Astrocyte of the cerebellum (primary cell): ENCODE measurements at places on chromosomes 2 and 18.

DNA sequence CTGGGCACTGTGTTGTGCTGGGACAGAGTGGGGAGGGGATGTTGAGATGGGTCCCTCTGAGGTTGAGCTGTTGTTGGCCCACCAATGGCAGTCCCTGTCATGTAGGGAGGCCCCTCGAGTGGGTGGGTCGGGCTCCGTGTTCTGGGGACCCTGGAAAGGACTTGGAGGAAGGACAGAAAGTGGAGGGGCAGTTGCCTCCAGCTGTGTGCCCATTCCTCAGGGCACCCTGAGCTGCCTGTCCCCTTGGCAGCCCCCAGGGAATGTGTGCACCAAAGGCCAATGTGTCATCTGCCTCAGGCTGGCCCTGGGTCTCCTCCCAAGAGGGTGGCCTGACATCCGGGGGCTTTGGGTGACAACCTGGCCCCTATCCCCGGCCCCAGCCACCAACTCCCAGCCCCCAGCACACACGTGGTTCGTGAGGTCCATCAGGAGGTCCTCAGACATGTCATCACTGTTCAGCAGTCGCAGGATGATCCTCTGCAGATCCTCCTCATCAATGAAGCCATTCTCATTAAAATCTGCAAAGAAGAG lies 57.7 kb downstream of the CIB4 start:
- DNase-seq, result no peak

- DNase-seq, result no peak
Observed at GRCh38 chr2:161139098-161139987, 20.9 kb upstream of the TANK start.

- peak; percentile 45 for DNase-seq
Observed at GRCh38 chr2:174176898-174177297, 71.4 kb downstream of the OLA1 start.

DNA sequence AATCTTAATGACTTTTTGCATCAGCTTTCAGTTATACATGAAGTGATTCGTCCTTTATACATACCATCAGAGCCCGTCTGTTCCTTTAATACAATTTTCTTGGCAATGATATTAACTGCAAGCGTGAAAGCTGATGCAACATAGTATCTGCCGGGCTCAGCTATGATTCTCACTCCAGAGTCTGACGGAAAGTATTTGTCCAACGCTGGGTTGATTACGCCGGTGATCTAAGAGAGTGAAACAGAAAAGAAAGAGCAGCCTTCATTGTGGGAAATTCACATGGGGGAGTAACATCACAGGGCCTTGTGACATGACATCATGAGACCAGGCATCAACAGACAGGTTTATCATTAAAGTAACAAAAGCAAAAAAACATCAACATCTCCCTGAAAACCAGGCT lies 6.2 kb downstream of the ODC1 start:
- DNase-seq, result no peak

DNA sequence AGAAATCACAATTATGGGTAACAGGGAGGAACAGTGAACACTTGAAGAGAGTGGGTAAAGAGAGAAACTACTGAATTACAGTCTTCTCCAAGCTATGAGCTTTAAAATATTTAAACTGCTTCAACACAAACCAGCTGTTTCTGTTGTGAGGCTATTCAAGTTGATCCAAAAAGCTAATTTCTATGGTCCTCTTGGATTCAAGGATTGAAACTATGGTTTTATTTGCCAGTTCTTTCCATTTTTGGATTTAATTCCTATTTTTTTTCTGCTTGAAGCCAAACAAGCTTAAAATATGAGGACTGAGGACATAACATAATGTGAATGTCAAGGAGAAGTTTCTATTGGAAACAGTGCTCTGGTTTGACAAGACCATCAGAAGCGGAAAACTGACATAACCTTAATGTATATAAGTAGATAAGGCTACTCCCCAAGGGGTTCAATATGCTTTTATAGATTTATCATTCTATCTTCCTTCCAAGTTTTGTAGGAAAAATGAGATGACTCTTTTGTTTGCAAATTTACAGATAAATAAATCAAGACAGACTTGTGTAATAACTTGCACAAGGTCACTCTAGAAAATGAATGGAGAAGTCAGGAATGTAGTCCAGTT lies 60.7 kb upstream of the AQP4 start:
- no peak for DNase-seq

- DNase-seq, result no peak
Observed at GRCh38 chr2:235512699-235513053, 18.8 kb downstream of the AGAP1 start.

GRCh38 chr2:58436872-58437271 lies 195.7 kb upstream of the FANCL start:
- DNase-seq, result no peak

GRCh38 chr2:174568425-174568824 lies 29.2 kb downstream of the WIPF1 start:
- DNase-seq, result no peak

GRCh38 chr2:79369127-79369526 lies 143.7 kb upstream of the CTNNA2 start:
- no peak for DNase-seq

- DNase-seq, result no peak
Observed at GRCh38 chr2:96511851-96512250, 6.7 kb upstream of the NEURL3 start.

GRCh38 chr2:105789745-105790460 lies 45.2 kb downstream of the NCK2 start:
- DNase-seq, result no peak

DNA sequence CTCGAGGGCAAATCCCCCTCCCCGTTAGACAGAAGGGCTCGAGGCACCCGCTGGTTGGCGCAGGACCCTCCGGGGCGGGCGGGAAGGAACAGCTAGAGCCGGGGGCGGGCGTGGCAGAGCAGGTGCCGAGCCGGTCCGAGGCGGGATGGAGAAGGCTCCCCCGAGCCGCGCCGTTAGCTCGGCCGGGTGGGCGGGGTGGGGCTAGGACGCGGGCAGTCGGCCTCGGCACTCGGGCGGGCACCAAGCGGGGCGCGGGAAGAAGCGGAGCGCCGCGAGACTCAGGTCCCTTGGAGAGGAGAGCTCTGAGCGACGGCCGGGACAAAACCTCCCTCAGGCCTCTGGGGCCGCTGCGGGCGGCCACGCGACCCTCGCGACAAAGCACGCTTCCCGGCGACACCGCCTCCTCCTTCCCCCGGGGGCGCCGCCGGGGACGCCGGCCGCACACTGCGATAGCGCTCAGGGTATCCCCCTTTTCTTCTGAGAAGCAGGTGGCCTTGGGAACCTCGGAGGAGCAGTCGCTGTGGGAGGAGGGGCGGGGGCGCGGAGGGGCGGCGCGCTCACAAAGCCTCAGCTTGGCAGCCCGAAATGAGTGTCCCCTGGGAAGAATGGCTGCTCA lies 721 bp downstream of the FHOD3 start:
- DNase-seq, result no peak

- no peak for DNase-seq
Observed at GRCh38 chr2:215427585-215427984, 8.3 kb downstream of the FN1 start.

- no peak for DNase-seq
Observed at GRCh38 chr2:226608451-226608850, 191.2 kb downstream of the IRS1 start.

- no peak for DNase-seq
Observed at GRCh38 chr2:135662088-135662487, 79.6 kb upstream of the UBXN4 start.

- DNase-seq, result no peak
Observed at GRCh38 chr2:9741110-9741509, 102.2 kb upstream of the TAF1B start.

DNA sequence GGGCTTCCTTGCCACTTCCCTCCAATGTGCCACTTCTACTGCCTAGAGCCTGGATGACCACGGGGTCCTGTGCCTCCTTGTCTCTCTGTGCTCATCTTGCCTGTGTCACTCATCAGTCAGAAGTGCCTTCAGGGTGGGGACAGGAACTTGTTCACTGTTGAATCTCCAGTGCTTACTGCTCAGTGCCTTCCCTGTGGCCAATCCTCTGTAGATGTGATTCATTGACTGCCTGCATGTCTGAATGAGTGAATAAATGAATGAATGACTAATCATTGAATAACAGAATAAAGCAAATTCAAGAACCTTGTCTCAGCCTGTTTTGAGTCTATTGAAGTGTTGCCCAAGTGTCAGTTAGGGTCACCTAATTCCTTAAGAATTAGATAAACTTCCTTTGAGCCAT lies 42.3 kb upstream of the FAM136A start:
- no peak for DNase-seq

DNA sequence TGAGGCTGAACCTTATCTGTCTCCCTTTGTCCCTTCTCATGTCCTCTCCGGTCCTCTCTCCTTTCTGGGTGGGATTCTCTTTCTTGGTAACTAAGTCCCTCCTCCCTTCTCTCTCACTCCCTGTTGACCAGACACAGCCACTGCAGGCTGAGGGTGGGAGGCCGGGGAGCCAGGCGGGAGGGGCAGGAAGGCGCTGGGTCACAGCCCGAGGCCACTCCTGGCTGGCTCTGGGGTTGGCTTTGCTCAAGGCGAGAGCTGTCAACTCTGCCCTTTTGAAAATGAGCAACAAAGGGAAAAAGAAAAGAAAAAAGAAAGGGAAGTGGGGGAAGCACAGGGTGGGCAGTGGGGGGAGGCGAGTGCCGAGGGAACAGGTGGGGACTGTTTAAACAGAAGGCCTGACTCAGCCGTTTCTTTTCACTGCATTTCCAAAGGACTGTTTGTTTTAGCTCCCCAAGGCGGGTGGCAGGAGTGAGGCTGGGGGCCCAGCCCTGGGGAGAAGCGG lies 70.5 kb upstream of the IGFBP5 start:
- DNase-seq, result no peak

GRCh38 chr2:109201465-109202327 lies 72.7 kb downstream of the SH3RF3 start:
- no peak for DNase-seq

DNA sequence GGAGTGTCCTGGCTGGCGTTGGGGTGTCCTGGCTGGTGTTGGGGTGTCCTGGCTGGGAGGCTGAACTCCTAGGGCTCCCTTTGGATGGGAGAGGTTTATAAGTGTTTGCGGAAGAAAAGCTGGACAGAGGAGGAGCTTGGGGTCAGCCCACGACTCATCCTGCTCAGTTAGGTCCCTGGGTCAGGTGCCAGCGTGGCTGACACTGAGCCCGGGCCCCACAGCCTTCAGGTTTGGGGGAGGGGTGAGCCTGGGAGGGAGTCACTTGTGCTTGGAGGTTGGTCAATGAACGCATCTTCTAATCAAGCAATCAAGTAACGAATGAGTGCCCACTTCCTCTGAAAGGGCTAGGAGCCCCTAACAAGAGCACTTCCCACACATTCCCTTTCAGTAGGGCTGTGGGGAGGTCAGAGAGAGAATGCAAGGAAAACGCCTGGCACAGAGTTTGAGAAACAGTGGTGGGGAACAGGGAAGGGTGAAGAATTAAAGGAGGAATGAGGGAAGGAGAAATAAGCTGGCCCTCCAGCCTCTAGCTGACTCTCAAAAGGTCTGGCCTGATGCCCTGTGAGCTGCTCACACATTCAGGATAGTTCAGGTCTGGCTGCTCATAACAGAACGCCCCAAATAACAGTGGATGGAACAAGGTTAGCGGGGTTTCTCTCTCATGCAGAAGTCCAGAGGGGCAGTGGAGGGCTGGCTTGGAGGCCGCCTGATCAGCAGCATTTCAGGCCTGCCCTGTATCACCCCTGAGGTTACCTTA lies 670 bp downstream of the KCNIP3 start:
- DNase-seq, result no peak

- no peak for DNase-seq
Observed at GRCh38 chr2:8719528-8719927, 37.7 kb downstream of the ID2 start.

GRCh38 chr2:71646028-71646427 lies 192.7 kb downstream of the DYSF start:
- DNase-seq, result peak; percentile 45

DNA sequence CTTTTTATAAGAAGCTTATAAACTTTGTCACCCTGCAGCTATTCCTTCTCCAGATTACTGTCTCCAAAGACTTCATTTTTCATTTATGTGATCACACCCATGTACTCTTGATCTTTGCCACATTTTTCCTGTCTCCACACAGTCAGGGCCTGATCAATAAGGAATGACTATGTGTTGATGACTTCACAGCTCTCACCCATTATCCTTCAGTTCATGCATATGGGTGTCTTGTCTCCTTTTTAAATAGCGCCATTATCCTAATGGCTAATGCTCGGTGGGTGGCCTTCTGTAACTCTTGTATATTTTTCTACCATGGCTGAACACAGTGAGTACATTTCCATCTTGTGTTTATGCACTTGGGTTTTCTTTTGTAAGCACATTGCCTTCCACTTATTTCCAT lies 335.7 kb upstream of the NRP2 start:
- DNase-seq, result no peak

GRCh38 chr18:9825571-9826073 lies 60.2 kb upstream of the TXNDC2 start:
- peak; percentile 89 for DNase-seq

GRCh38 chr2:150046810-150047209 lies 440.7 kb downstream of the RND3 start:
- DNase-seq, result no peak

DNA sequence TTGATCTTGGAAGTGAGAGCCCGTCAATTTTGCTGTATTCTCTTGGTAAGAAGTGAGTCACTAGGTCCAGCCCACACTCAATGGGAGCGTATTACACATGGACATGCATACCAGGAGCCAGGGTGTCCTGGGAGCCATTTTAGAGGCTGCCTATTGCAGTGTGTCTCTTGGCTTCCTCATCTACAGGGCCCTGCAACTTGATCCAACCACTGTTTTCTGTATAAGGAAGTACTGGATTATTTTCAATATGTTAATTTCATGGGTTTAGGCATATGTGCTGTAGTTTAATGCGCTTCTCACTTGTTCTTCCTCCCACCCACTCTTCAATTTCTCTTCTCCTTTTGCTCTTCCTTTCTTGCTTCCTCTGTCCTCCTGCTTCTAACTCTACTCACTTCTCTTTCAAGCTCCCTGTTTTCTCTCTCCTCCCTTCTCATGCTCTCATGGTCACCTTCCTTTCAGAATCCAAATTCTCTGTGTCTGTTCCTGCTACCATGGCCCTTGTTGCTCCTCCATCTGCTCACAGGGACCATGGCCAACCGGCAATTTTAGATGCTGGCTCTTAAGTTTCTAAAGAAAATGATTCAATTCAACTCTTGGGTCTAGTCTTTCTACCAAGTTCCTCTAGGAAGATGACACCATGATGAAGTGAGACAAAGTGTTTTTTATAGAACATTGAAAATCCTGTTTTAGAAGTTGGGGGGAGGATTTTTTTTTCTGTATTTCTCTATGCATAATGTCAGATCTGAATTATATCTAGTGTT lies 152.0 kb upstream of the ZEB2 start:
- DNase-seq, result no peak

GRCh38 chr2:51620796-51621195 lies 588.9 kb upstream of the NRXN1 start:
- DNase-seq, result no peak

GRCh38 chr2:180406687-180407086 lies 399.6 kb upstream of the CWC22 start:
- no peak for DNase-seq

GRCh38 chr18:21857871-21858270 lies 117.3 kb downstream of the MIB1 start:
- DNase-seq, result no peak

DNA sequence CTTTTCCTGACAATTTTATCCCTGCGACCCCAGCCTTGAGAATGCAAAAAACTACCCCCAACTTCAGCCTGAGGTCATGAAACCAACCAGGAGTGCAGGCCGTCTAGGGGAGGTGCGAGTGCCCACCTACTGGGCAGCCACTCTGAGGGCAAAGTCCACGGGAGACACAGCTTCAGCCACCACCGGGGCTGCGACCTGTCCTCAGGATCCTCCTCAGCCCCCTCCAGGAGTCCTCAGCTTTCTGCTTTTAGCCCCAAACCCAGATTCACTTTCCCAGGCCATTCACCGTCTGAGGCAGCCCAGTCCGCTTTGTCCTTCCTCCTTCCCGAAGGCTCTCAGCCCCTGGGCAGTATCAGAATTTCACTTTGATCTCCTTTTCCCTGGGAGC lies 210.2 kb upstream of the TNP1 start:
- no peak for DNase-seq

GRCh38 chr2:227402959-227403358 lies 15.2 kb upstream of the SCYGR1 start:
- DNase-seq, result no peak
